ENCODE measurements at places on chromosomes 6 and 20. TPM values are rescaled to one million over a fixed set of nuclear protein-coding genes. Genes with fewer than 3 reads are reported as not detected.

GRCh38 chr6:158373214-158373613 lies 60.9 kb downstream of the TULP4 start:
- no peak for DNase-seq

GRCh38 chr20:32609111-32609773 lies 24.1 kb upstream of the NOL4L start:
- DNase-seq = no peak

DNA sequence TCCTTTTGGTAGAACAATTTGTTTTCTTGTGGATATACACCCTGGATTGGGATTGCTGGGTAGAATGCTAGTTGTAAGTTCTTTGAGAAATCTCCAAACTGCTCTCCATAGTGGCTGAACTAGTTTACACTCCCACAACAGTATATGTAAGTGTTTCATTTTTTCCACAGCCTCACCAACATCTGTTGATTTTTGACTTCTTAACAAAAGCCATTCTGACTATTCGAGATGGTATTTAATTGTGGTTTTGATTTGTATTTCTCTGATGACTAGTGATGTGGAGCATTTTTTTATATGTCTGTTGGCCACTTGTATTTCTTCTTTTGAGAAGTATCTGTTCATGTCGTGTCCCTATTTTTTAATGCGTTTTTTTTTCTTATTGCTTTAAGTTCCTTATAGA lies 444.1 kb downstream of the CBLN4 start:
- no peak for DNase-seq

DNA sequence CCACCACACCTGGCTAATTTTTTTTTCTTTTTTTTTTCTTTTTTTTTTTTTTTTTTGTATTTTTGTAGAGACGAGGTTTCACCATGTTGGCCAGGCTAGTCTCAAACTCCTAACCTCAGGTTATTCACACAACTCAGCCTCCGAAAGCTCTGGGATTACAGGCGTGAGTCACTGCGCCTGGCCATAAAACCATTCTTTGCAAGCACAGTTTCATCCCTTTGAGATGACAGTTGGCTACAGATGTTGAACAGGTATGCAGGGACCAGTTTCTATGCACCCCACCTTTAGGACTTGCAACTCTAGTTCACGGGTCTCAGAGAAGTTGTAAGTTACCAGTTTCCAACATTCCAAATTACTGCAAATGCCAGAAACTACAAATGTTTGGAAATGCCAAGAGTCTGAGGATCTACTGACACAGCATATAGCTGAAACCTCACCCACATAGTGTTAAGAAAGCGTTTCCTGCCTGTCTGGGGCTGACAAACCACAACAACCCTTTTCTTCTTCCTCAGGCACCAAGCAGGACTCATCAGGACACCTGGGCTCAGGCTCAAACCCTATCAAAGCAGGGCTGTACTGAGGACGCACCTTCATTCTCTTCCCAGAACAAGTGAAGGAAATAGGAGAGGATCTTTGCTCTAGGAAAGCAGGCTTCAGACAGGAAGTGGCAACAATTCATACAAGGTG lies 22.9 kb downstream of the ARHGAP18 start:
- DNase-seq = peak; percentile 64

- no peak for DNase-seq
Observed at GRCh38 chr6:158744986-158745430, 74.2 kb downstream of the EZR start.

DNA sequence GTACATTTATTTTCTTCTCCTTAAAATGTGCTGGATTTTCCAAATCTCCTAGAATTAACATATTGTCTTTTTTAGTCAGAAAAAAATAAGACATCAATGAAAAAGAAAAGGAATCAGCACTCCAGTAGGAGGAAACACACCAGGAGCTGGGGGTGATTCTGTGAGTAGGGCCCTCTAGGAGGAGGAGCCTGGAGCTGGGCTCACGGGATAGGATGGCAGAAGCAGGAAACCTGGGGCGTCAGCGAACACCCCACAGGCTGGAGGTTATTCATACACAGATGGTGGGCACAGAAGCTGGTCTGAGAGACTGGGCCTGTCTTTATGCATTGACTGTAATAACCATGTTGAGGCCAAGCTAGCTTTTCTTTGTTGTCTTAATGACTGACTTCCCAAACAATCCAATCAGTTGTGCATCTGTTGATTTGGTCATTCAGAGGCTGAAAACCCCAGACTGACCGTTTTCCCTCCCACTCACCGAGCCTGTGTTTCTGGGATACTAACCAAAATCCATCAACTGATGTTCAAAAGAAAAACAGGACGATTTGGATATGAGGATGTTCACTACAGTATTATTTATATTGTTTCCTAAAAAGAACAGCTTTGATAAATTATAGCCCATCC lies 53.1 kb downstream of the CPNE5 start:
- peak; percentile 8 for DNase-seq

- DNase-seq = no peak
Observed at GRCh38 chr20:25254986-25255680, 7.2 kb downstream of the PYGB start.

- DNase-seq = no peak
Observed at GRCh38 chr20:53302695-53303412, 290.8 kb downstream of the ZNF217 start.

GRCh38 chr6:160667639-160668481 lies 3.8 kb upstream of the LPA start:
- DNase-seq = no peak

DNA sequence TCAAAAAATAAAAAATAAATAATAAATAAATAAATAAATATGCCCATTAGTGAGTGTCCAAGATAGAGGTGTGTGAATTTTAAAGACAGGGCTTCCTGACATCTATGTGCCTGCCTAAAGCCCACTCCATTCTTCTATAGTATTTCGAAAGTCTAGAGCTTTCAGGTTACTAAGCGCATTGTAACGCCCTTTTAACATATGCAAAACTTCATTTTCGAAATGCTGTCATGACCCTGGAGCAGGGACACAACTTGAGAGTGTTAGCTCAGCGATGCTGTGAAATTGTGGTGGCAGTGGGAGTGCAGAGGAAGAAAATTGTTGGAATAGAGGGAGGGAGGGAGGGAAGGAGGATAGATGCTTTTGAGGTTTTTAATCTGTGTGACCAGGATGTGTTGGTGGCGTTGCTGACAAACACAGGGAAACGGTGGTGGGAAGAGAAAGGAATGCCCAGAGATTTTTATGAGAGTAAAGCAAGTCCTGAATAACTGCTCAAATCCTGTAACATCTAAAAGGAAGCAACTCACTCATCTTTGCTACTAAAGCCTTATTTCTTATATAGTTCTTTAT lies 169.3 kb downstream of the ARID1B start:
- DNase-seq = no peak

- peak; percentile 40 for DNase-seq
Observed at GRCh38 chr6:72963946-72964345, 261.4 kb downstream of the KHDC1L start.

GRCh38 chr6:139577124-139577762 lies 202.8 kb upstream of the CITED2 start:
- DNase-seq = peak; percentile 59

DNA sequence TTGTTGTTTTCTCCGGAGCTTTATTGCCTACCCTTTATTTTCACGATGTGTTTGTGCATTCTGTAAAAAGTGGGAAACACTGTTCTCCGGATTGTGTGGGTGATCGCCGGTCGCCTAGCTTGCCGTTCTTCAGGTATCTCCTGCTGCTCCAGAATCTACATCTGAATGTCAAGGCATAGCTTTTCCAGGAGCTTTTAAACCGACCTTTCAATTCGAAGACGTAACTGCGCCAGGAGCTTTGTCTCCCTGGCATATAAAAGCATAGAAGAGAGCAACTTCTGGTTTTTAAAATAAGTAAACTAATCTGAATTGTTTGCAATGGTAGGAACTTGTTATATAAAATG lies 96.0 kb downstream of the HFE start:
- DNase-seq = no peak

- peak; percentile 42 for DNase-seq
Observed at GRCh38 chr6:30463651-30464618, 25.4 kb upstream of the HLA-E start.

DNA sequence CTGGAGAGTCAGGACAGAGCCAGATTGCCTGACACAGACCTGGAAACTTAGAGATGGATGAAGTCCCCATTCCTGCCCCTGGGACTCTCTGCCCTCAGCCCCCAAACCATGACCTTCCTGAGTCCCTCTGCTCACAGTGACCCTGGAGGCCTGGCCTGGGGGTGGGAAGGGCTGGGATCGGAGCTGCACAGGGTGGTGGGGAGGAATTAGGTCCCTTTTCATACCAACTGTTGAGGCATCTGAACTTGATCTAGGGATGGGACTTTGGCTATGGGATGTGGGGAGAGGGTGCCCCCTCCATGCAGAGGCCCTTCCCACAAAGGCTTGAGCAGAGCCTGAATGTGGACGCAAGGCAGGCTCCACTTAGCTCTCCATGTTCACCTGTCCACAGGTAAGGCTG lies 144.1 kb downstream of the MRPL14 start:
- no peak for DNase-seq

DNA sequence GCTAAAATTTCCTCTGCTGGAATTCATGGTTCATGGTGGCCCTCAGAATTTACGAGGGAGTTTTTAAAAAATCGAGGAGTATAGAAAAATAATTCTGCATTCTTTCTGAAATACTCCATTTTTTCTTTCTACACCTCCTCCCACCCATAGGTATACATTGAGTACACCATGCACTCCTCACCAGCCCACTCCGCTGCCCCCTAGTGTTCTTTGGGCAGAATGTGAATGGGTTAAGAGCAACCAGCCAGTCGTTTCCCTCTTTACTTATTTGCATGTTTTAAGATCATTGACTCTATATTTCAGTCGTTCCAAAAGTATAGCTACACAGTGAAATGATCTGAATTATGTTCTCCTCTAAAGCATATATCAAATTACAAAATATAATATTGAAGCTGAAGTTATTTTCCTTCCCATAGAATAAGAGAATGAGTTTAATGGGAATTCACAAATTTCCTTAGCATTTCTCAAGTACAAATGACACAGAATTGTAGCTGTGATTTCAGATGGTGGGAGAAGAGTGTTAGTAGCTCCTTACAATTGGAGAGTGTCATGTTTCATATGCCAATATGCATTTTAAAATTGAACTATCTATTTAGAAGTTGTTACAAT lies 977.7 kb upstream of the SLC35B3 start:
- DNase-seq = no peak

DNA sequence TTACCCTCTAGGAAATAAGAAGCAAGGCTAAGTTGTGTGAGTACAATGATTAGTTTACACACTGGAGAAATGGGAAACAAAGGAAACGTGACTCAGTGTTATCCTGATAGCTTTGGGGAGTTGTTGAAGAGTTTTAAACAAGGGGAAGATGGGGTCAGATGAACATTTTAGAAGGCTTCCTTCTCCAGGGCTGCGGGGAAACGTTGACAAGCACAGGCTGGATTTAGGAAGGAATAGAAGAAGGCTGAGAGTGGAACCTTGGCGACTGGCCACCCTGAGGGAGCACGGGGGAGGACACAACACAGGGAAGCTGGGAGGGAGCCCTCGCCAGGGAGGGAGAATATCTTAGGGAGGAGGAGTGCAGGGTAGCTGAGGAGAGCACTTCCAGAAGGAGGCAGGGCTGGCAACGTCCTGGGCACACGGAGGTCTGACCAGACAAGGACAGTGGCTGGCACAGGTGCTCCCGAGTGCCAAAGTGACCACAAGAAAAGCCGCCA lies 134.7 kb downstream of the AIG1 start:
- DNase-seq = no peak

GRCh38 chr6:138393871-138394783 lies 9.9 kb upstream of the HEBP2 start:
- no peak for DNase-seq

DNA sequence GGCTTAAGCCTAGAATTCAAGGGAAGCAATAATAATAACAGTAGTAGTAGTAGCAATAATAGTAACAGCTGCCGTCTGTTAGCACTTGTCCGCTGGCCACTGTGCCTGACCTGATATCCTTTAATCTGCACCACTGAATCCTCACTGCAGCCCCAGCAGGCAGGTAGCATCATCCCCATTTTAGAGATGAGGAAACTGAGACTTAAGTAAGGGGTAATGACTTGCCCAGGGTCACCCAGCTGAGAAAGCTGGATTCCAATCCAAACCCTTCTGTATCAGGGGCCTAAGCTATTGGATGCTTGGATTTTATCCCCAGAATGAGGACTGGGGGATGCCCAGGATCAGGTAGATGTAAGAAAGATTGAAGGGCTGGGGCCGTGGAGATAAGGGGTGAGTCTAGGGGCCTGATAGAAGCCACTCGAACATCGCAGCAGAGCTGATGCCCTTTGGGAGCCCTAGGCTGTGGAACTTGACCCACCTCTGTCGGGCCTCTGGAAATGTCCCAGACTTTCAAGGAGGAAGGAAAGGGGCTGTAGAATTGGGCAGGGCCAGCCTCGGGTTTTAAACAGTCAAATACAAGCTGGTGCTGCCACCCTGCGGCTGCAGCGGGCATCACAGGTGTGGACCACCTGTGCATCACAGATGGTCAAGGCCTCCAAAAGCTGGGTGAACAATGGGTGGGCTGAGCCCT lies 102.1 kb upstream of the MYL9 start:
- DNase-seq = no peak

DNA sequence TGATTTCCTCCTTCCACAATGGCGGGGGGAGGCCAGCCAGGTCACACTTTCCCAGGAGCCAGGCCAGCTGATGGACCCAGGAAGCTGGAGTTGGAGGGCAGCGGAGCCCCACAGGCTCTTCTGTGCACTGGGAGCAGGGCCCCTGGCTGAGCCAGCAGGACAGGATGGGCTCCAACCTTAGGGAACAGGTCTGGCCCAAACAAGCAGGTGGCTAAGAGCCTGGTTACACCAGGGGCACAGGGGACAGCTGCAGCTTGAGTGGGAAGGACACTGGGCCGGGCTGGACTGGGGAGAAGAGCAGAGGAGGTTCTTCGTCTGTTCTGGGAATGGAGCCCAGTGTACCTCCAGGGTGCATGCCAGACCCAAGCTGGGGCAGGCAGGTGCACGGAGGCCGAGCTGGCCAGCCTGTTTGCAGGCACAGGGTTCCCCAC lies 102.3 kb downstream of the DLL1 start:
- no peak for DNase-seq

GRCh38 chr6:67663105-67663895 lies 971.8 kb upstream of the ADGRB3 start:
- DNase-seq = no peak

GRCh38 chr6:9914951-9915350 lies 499.9 kb downstream of the TFAP2A start:
- DNase-seq = no peak

SIRPA gene
- 35.5 TPM for total RNA-seq

FAM209B gene
- 0.60 TPM for total RNA-seq

UBE2J1 gene
- 78.8 TPM for total RNA-seq

HMGCLL1 gene
- total RNA-seq = 0.24 TPM

DNAH8 gene
- not detected for total RNA-seq

KHDC1L gene
- total RNA-seq = not detected

TNNC2 gene
- total RNA-seq = not detected

CTCFL gene
- not detected for total RNA-seq

CALHM6 gene
- total RNA-seq = not detected
